Melanocyte of skin (primary cell): ENCODE measurements at places on chromosomes 6 and 20. TPM values are rescaled to one million over a fixed set of nuclear protein-coding genes. Genes with fewer than 3 reads are reported as not detected.

Gene RUNX2
- 0.93 and 1.00 TPM in 2 replicates for total RNA-seq

Gene SSTR4
- total RNA-seq: not detected in 2 replicates

Gene PRKN
- total RNA-seq: 1.00 and 1.2 TPM in 2 replicates

Gene SNAP25
- 2.3 and 4.2 TPM in 2 replicates for total RNA-seq

Gene TBC1D22B
- 9.1 and 9.7 TPM in 2 replicates for total RNA-seq

Gene RHAG
- total RNA-seq: not detected in 2 replicates
